ENCODE measurements at places on chromosomes 11 and 22.

- no peak for DNase-seq
These were observed 2.5 kb downstream of the TMEM184B start for GRCh38 chr22:38270091-38270992.

DNA sequence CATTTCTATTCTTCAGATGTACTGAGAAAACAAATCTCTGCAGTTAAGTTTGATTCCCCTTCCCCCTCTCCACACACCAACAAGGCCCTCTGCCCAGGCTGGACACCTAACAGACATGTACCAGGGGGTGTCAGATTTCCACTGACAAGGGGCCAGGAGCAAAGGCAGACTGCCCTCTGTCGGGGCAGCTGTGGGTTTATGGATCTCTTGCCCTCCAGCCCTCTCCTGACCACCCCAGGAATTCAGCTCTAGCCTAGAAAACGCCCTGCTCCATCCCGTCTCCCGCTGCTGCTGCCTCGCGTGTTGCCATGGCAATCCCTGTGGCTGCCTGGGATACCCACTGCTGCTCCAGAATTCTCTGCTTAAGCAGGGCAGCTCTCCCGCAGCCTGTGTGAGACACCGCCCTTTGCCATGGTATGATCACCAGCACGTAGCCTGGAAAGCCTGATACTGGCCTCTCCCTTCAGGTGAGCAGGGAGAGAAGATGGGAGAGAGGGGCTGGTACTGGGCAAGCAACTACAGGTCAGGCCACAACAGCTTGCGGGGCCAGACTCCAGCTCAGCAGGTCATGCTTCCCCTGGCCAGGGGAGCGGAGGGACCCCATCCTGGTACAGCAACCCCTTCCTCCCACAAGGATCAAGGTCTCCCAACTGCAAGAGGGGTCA lies 41.6 kb downstream of the BUD13 start:
- no peak for DNase-seq

- DNase-seq = no peak
These were observed 42.9 kb downstream of the MRTFA start for GRCh38 chr22:40593460-40594273.

DNA sequence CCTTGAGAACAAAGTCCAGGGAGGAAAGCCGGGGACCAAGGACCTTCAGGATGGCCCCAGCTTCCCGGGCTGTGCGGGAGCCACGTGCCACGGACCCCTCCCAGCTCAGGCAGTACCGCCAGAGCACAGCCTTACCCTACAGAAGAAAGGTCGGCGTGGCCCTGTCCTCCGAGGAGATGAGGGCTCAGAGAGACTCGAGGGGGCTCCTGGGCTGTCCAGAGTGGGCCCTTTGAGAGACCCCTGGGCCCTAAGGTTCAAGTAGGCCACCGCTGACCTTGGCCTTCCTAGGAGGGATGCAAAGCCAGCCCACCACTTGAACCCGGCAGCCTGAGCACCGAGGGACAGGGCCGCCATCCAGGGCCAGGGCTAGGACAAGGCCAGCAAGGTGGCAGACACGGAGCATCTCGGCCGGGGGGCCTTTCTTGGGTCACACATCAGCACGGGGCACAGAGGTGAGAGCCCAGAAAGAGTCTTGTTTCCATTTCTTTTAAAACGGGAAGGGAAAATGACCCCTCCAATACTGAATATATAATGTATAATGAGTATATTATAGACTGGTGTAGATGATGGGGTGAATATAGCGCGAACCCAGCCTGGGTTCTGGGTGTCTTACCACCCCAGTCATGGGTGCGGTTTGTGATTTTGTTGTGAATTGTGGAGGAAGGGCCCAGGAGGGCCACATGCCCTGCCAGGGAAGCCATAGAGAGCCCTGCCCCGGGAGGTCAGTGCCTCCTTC lies 34.4 kb upstream of the PPARA start:
- no peak for DNase-seq
